Naive B cell (primary cell): ENCODE measurements at places on chromosomes 16 and 17. TPM values are rescaled to one million over a fixed set of nuclear protein-coding genes. Genes with fewer than 3 reads are reported as not detected.

The MYLK3 gene
- polyA plus RNA-seq = not detected

The KRT24 gene
- polyA plus RNA-seq = not detected

DNA sequence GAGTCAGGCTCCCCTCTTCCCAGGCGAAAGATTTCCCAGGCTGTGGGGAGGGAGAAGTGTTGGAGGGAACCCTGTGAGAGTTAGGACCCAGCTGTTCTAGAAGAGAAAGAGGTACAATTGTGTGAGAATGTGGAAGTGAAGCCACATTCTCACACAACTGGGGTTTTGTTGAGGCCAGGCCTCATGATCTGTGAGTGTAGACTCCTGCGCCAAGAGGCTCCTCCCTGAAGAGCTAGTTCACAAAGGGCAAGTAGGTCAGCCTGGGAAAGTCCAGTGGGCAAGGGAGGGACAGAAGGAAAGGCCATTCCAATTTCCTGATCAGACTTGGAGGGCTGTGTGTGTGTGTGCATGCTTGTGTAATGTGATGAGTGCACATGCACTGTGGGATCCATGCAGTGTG is 15.2 kb downstream of the CD300LF start:
- no peak for DNase-seq

- DNase-seq = no peak
These were observed 30.4 kb downstream of the KDM8 start for GRCh38 chr16:27233731-27234130.

- no peak for DNase-seq
These were observed 26.8 kb upstream of the GOSR1 start for GRCh38 chr17:30450125-30451027.

DNA sequence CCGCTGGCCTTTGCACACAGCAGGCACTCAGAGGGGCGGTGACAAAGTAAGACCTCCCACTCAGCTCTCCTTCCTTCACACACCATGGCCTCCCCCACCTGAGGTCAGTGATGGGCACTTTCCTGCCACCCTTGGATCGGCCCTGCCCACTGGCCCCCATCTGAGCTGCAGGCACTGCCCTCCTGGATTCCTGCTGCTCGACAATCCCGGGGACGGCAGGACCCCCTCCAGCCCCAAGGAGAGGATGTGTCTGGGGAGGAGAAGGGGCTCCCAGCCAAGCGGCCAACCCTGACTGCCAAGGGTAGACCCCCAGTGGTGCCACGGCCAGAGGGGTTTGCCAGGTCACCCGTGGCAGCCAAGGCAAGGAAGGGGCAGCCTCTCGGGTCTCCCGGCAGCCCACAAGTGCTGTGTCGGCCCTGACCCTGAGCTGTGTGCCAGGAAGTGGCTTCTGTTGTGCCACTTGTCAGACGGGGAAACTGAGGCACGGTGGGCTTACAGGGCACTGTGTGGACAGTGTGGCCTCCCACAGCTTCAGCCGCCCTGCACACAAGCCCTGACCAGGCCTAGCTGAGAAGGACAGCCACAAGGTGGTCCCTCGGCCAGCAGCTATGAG is 22.7 kb downstream of the PIEZO1 start:
- no peak for DNase-seq

DNA sequence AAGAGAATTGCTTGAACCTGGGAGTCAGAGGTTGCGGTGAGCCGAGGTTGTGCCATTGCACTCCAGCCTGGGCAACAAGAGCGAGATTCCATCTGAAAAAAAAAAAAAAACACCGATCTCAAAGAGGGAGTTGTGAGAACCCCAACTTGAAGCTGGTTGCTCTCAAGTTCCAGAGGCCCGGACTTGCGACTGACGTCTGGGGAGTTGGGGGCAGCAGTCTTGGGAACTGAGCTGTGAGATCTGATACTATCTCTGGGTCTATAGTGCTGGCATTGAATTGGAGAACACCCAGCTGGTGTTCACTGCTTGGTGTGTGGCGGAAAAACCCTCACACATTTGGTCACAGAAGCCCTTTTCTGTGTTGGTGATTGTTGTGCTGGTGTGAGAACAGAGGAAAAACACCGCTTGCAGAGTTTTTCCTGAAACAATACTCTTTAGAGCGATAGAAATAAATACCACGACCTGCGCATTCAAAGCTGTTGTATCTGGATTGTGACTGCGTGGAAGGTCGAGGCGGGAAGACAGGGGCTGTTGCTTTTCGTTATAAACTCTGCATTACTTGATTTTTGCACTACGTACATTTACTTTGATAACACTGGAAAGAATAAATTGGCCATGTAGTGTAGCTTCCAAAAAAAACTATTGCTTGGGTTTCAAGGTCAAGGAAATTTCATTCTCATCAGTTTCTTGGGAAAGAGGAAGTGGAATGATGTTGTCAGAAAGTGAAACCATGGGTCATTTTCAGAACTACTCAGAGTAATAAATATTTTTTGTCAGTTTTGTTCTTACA is 8.8 kb downstream of the SCIMP start:
- no peak for DNase-seq

- no peak for DNase-seq
These were observed 11.5 kb downstream of the SLC35B1 start for GRCh38 chr17:49696233-49696761.

DNA sequence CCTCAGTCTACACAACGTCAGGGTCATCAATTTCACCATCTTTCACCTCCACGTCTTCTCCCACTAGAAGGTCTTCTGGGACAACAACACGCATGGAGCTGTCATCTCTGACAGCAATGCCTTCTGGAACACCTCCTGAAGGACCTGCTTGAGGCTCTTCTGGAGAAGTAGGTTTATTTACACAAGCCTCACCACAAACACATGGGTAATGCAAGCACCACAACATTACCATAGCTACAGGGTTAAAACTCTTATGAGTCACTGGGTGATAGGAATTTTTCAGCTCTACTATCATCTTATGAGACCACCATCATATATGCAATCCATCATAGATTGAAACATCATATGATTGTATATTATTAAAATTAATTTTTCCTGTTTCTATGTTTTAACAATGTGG is 215.4 kb downstream of the CHD9NB start:
- no peak for DNase-seq
